Body of pancreas (tissue), 4 donors: ENCODE measurements at places on chromosomes 6 and 20. TPM values are rescaled to one million over a fixed set of nuclear protein-coding genes. Genes with fewer than 3 reads are reported as not detected.

PRL gene
- not detected for total RNA-seq

DNA sequence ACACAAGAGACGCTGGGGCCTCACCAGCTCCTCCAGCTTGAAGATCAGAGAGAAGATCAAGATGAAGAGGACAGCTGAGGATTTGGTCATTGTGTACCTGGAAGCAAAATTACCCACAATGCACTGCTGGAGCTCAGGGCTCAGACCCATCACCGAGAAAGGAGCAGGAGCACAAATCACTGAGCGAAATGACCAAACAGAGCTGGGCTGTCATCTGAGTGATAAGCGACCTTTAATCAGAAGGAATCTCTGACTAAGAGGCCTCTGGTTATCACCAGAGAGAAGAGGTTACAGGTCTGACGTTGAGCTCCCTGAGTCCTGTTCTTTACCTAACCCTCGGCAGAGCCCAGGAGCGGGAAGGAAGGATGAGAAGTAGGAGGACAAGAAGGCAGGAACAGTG lies 47.5 kb upstream of the CDH22 start:
- no peaks in the 10 kb centered on the region for H3K27me3 ChIP-seq
- peaks cover 12% of the 10 kb centered on the region for H3K4me1 ChIP-seq
- no peaks in the 10 kb centered on the region for H3K36me3 ChIP-seq
- H3K27ac ChIP-seq: no peak overlapping the region
- H3K4me3 ChIP-seq: no peak overlapping the region

SNAP25 gene
- total RNA-seq: 3.4 TPM

GRCh38 chr20:58992911-58993310 lies 11.9 kb downstream of the NELFCD start:
- H3K36me3 ChIP-seq: peaks cover 49% of the 10 kb centered on the region
- peaks cover 15% of the 10 kb centered on the region for H3K4me1 ChIP-seq

GRCh38 chr20:48850257-48850976 lies 22.6 kb upstream of the PREX1 start:
- no peaks in the 10 kb centered on the region for H3K27me3 ChIP-seq
- DNase-seq: no peak
- H3K27ac ChIP-seq: no peak overlapping the region
- no peaks in the 10 kb centered on the region for H3K36me3 ChIP-seq
- no peaks in the 10 kb centered on the region for H3K4me1 ChIP-seq
- no peak overlapping the region for H3K4me3 ChIP-seq

DNA sequence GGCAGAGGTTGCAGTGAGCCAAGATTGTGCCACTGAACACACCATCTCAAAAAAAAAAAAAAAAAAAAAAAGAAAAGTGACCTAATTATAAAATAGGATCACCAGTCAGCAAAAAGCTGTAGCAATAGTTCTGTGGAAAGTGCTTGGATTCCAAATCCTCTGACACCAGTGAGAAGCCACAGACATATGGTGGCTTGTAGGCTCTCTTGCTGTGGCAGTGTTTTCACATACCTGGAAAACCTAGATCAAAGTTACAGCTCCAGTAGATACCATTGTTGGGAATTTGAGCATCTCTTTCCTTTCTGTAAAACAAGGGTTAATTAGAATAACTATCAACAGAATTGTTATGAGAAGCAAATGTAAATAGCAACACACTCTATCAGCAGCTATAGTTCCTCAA lies 4.1 kb downstream of the CCDC170 start:
- peaks cover 15% of the 10 kb centered on the region for H3K4me1 ChIP-seq
- H3K36me3 ChIP-seq: no peaks in the 10 kb centered on the region
- no peak overlapping the region for H3K4me3 ChIP-seq
- no peaks in the 10 kb centered on the region for H3K27me3 ChIP-seq

DLL1 gene
- 6.0 TPM for total RNA-seq

SMOC2 gene
- 22.7 TPM for total RNA-seq

DNA sequence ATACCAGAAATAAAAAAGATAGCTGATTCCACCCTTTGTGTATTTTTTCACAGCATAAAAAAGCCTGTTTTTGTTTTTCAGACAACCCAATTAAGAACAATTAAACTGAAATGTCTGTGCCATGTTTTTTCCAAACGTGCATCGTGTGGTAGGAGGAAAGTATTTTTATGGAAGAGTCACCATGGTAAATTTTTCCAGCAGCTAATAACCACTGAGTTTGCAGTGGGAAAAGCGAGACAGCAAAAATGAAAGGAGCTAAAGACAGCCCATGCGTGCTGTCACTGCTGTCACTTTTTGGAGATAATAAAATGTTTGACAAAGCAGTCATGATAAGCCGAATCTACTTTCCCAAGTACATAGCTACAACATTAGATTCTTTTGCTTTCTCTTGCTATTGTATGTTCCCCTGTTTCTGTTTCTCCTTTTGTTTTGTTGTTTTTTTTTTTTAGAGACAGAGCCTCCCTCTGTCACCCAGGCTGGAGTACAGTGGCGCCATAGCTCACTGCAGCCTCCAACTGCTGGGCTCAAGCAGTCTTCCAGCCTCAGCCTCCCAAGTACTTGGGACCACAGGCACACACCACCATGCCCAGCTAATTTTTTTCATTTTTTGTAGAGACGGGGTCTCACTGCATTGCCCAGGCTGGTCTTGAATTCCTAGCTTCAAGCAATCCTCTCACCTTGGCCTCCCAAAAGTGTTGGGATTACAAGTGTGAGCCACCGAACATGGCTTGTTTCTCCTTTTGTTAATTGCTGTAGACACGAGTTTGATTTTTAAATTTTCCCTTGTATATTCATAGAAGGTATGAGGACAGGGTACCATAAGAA lies 261.3 kb downstream of the TMEM242 start:
- H3K4me3 ChIP-seq: no peak overlapping the region
- no peak for DNase-seq
- peaks cover 12% of the 10 kb centered on the region for H3K4me1 ChIP-seq
- no peaks in the 10 kb centered on the region for H3K27me3 ChIP-seq

DNA sequence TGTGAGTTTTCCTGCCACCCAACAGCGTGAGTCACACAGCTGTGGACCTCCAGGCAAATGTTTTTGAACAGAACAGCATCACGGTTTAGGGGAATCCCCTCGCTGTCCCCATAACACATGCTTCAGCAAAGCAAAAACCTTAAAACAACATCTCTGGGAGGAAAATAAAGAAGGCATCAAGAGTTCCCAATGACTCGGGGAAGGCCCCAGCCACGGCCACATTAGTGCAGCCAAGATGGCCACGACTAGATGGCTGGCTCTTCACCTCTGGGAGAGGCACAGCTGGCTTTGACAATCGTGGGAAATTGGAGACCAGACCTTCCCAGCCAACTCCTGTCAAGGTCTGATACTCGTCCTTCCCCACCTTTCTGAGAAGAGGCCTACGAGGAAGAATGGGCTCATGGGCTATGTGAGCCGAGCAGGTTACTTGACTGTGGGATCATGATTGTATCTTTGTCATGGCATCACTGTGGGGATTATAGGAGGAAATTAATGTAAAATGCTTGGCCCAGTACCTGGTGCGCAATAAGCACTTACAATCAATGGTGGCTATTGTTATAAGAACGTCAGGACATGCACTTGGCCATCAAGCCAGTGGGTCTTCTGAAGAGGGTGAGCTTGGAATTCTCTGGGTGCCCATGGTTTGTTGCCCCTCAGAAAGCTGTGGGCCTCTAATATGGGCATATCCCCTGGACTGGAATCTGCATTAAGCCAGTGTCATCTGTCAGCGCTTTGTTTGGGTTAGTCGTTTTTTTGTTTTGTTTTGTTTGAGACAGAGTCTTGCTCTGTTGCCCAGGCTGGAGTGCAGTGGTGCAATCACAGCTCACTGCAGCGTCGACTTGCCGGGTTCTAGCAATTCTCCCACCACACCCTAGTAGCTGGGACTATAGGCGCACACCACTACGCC lies 43.6 kb downstream of the FGD2 start:
- H3K36me3 ChIP-seq: no peaks in the 10 kb centered on the region
- peak overlapping the region; percentile 44 for H3K27ac ChIP-seq
- no peaks in the 10 kb centered on the region for H3K27me3 ChIP-seq
- H3K4me3 ChIP-seq: no peak overlapping the region
- peaks cover 61% of the 10 kb centered on the region for H3K4me1 ChIP-seq

GGTLC1 gene
- total RNA-seq: not detected
